ENCODE measurements at places on chromosomes 1 and 21.

- DNase-seq, result peak; percentile 34
Observed at GRCh38 chr1:21278860-21279845, 11.1 kb downstream of the ECE1 start.

- DNase-seq, result no peak
Observed at GRCh38 chr1:180939073-180939710, 26.5 kb downstream of the KIAA1614 start.

DNA sequence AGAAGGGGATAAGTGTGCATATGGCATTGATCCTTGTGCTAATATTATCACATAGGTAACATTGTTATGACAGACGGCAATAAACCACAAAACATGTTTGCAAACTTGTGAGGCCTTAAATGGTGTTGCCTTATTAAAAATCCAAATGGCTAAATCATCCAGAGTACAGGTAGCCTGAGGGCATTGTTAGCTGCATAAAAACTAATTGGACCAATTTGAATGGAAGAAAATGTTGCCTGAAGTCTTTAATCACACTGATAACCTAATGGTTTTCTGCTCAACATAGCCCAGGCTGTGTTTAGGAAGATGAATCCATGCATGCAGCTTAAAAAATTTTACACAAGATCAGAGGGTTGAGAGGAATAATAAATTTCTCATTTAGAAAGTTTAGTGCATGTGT is 19.4 kb upstream of the LRRC53 start:
- DNase-seq, result no peak

GRCh38 chr1:41281334-41281733 is 39.2 kb upstream of the SCMH1 start:
- no peak for DNase-seq

GRCh38 chr1:110119843-110120242 is 7.6 kb downstream of the UBL4B start:
- no peak for DNase-seq

- DNase-seq, result peak; percentile 42
Observed at GRCh38 chr1:108877348-108878159, 769 bp downstream of the GPSM2 start.

DNA sequence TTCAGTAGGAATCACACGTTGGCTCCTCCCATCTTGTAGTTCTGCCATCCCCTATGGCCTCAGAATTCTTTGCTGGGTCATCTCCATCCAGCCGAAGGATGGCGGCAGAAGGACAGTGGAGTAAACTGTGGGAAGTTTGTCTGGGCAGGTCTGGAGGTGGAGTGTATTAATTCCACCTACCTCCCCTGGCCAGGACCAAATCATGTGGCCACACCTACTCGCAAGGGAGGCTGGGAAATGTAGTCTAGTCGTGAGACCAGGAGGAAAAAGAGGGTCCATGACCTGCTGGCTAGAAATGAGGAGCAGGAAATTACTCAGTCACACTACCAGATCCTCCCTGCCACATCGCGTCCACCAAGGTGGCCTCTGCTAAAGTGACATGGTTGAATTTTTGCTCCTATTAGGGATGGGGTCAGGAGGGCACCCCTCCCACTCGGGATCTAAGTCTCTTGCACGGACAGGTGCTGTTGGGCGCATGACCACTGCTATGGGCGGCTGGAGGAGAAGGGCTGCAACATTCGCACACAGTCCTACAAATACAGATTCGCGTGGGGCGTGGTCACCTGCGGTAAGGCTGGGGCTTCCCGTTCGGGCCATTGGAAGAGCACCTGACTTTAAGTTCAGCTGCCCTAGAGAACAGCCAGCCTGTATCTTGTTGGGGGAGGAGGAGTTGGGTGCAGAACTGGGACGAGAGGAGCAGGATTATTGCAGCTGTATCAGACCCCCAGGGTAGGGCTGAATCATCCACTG is 19.5 kb downstream of the PLA2G5 start:
- DNase-seq, result no peak

DNA sequence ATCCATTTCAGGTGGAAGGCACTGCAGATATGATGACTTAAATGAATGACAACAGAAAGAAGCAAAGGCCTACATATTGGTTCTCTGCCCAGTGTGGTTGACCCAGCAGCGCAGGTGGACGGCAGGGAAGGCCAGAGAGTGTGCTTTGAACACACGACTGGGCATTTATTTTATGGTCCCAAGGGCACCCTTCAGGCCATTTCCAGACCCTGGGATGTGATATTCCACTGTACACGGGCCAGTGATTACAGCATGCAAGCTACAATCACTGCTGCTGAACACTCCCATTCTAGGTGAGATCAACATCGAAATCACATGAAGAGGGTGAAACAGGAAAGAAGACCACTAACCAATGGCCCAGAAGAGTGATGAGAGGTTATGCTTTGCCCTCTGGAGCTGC is 33.8 kb downstream of the PCNX2 start:
- DNase-seq, result no peak

GRCh38 chr1:10631811-10632593 is 157.3 kb downstream of the PEX14 start:
- peak; percentile 51 for DNase-seq

DNA sequence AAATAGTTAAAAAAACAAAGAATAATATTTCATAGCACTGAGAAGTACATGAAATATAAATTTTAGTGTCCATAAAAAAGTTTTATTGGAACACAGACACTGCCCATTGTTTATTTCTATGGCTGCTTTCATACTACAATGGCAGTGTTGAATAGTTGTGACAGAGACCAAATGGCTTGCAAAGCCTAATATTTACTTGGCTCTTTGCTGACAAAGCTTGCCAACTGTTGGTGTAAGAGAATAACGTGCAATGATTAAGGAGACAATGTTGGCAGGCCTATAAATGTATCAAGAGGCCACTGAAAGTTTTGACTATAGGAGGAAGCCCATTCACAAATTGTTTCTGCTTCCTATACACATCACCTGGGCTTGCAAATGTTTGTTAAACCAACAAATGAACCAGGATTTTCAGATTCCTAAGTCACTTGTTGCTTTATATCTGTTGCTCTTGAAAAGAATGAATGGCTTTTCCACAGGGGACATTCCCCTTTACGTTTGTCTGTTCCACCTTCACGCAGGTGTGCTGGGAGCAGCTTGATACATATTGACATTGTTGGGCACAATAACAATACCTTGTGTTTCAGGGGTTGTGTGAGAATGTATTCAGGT is 5.5 kb upstream of the ST6GALNAC3 start:
- no peak for DNase-seq

DNA sequence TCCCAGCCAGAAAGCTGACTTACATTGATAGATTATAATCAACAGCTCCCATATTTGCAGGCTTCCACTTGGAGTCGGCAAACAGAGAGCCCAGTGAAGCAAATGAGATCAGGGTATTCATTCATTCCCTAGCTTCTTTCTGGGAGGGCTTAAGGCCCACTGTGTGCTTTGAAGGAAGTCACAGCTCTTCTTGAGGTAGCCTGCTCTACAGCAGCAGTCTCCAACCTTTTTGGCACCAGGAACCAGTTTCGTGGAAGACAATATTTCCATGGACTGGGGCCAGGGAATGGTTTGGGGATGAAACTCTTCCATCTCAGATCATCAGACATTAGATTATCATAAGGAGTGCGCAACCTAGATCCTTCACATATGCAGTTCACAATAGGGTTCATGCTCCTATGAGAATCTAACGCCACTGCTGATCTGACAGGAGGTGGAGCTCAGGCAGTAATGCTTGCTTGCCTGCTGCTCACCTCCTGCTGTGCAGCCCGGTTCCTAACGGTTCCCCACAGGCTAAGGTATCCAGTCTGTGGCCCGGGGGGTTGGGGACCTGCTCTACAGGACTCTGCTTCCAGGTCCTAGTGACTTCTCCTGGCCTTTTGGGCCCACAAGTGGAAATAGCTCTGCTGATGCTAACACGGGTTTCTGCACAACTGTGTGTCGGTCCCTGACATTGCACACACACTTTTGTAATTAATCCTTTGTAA is 13.7 kb upstream of the ADAM30 start:
- no peak for DNase-seq

- peak; percentile 69 for DNase-seq
Observed at GRCh38 chr1:150563340-150564038, 14.3 kb downstream of the ADAMTSL4 start.

DNA sequence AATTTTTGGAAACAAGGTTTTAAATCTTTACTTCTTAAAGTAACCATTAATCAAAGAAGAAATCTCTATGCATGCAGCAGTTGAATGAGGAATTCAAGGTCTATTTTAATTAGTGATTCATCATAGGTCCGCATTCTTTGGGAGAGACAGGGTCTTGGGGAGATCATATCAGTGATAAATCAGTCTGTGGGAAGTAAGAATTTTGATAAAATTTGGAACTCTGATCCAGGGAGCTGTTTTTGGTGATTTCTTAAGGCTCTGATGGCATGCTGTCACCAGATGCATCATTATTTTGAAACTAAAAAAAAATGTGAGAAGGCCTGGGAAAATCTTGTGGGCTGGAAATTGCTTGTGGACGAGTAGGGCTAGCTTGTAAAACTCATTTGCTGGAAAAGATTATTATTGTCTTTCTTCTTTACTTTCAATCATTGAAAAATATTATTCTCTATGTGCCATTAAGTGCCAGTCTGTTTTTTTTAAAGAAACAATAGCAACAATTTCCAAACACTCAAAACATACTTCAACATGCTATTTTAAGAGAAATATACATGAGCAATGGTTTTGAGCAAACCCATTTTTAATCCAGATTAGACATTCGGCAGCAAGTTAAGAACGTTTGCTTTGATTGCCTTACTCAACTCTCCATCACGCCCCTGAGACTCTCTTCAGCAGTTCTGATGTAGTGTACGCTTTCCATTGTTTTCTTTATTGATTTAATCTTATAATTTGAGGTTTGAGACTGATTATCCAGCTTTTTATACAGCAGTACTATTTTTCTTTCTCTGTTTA is 62.6 kb downstream of the ZBTB18 start:
- DNase-seq, result peak; percentile 2

DNA sequence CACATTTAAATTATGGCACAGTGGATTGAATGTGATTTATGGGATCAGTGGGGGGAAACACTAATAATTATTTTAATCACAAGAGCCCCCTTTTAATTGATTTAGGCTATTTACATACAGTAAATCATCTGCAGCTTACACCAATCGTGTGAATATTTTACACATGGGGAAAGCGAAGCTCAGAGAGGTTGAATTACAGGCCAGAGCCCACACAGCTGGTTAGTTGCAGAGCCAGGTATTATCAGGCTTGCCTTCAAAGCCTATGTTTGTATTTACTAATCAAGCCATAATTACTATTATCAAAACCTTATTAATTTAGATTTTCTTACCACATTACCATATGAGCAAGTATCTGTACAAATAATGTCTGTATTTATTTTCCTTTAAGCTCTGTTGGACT is 749 bp downstream of the SDCCAG8 start:
- DNase-seq, result no peak

- no peak for DNase-seq
Observed at GRCh38 chr1:207424570-207425131, 29.5 kb upstream of the CR2 start.

DNA sequence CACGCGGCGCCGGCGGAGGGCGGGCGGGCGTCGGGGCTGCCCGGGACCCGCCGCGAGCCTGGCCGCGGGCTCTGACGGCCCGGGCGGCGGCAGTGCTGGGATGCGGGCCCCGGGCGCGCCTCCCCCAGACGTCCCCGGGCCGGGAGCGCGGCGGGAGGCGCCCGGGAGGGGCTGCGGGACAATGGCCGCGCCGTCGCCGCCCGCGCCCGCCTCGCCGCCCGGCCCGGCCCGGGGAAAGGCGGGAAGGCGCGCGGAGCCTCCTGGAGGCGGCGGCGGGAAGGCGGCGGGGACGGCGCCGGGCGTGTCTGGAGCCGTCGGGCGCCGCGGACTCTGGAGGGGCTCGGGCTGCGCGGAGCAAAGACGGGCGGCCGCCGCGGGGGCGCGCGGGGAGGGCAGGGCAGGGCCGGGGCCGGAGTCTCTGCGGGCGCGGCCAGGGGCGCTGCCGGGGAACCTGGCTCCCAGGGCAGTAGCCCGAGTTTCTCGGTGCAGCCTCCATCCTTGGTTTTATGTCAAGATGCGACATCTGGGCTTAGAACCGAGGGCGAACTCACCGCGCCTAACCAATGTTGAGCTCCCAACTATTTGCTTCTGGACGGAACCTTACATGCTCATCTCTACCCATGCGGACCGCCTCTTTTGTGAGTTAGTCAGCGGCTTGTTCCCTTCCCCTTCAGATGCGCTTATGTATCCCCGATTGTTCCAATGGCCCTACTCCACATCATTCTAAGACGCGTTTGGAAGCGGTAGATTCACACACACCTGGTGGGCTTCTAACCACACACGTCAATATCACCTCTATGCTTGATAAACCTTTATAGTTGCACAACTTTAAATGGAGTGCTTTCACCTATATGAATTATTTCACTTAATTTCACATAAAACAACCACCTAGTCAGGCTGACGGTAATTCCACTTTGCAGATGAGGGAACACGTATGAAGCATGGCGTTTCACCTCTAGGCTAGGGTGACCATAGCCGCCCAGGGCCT is 651 bp downstream of the ZBTB8A start:
- DNase-seq, result peak; percentile 32

DNA sequence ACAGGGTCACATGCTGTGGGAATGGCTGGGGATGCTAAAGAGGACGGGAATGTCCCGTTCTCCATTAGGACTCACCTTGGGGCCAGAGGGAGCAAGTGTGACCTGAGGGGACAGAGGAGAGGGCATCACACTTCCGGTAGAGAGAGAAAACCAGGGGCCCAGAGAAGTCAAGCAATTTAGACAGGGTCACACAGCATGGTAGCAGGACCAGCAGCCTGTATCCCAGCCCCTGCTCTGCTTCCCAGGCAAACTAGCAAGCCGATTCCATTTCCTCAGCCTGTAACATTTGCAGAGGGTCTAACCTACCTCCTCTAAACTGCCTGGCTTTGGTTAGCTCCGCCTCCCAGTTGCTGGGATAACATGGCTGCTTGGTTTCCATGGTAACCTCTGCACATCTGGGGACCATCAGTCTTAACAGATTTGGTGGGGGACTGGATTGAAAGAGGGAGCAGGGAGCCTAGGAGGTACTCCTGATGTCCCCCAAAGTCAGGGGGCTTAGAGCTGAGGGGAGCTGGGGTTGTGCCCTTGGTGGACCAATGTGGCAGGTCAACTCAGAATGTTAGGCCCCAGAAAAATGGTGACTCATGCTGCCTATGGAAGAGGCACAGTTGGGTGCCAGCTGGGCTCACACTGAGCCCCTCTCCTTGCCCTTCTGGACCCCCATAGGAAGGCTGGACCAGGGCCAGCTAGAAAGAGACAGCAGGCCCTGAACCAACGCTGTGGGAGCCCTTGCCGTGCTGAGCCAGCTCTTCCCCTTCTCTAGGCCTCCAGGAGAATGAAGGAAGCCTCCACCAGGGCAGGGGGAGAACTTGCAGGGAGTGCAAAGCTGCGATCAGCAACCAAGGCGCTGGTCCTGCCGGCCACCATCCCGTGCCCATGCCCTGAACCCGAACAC is 9.5 kb downstream of the COL16A1 start:
- peak; percentile 58 for DNase-seq

- DNase-seq, result no peak
Observed at GRCh38 chr1:223843934-223844786, 1.6 kb downstream of the TP53BP2 start.

- DNase-seq, result no peak
Observed at GRCh38 chr1:71304125-71304524, 223.3 kb upstream of the ZRANB2 start.

GRCh38 chr1:39395357-39395831 is 96.0 kb upstream of the BMP8A start:
- DNase-seq, result peak; percentile 74

Data from umbilical cord (tissue), 2 donors.